ENCODE measurements at places on chromosomes 3 and 15.

DNA sequence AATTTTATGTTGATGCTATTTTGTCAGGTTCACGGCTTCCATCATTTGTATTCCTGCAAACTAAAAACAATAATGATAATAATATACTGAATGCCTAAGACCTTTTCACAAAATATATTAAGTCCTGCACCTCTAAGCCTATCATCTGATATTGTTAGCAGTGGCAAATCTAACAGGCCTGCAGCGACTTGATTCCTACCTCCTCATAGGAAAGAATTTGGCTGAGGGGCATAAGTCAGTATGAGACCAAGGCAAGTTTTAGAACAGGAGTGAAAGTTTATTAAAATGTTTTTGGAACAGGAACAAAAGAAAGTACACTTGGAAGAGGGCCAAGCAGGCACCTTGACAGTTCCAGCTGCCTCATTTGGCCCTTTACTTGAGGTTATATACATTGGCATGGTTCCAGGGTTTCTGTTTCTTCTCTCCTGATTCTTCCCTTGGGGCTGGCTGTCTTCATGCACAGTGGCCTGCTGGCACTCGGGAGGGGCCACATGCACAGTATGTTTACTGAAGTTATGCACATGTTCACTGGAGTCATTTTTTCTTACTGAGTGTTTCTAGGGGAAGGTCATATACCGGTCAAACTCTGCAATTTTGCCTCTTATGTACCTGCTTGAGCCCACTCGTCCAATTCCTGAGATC is 418.1 kb downstream of the EPHA6 start:
- DNase-seq = no peak

DNA sequence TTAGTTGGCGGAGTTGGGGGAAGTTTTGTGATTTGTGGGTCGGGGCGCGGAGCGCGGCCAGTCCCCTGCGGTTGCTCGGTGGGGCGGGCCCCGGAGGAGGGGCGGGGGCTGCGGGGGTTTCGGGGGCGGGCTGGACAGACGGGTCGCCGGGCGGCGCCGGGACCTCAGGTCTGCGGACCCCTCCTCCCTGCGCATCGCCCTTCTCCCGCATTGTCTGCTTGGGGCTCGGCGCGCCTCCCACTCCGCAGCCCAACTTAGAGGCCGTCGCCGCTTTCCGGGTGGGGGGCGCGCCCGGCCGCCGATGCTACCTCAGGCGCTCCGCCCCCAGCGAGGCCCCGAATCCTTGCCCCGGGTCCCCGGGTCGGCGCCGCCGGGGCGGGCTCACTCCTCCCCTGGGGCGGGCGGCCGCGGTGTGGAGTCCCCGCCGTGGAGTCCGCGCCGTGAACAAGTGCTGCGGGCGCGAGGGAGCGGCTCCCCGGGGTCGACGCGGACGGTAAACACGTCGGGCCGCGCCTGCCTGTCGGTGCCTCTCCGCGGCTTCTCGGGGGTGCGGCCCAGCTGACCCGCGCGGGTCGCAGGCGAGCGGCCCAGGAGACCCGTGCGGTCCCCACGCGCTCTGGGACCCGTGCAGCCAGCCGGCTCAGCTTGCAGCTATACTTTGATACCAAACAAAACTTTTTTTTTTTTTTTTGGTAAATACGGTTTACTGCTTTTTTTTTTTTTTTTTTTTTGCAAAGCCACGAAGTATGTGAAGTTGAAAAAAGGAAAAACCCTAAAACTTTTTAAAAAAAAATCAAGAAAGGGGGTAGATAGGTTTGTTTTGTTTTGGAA is 624 bp downstream of the AKAP13 start:
- peak; percentile 59 for DNase-seq

GRCh38 chr3:148924562-148924961 is 59.5 kb downstream of the CPA3 start:
- DNase-seq = no peak

GRCh38 chr15:41990691-41991090 is 18.3 kb upstream of the EHD4 start:
- no peak for DNase-seq

DNA sequence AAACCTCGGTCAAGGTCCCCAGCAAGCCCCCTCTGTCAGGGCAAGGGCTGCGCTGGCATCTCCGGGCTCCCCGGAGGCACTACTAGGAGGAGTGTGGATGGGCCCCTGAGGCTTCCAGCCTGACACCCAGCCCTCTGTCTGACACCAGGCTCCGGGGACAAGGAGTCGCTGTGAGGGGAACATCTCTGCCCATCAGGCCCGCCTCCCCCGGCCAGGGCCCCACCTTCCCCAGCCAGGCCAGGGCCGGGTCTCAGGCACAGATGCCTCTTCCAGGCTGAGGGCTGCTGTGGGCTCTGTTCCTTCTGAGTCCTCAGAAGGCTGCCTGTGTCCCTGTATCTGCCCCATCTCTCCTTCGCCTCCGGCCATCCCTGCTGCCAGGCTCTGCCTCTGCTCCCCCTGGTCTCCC is 15.8 kb downstream of the CSPG4 start:
- DNase-seq = peak; percentile 69

DNA sequence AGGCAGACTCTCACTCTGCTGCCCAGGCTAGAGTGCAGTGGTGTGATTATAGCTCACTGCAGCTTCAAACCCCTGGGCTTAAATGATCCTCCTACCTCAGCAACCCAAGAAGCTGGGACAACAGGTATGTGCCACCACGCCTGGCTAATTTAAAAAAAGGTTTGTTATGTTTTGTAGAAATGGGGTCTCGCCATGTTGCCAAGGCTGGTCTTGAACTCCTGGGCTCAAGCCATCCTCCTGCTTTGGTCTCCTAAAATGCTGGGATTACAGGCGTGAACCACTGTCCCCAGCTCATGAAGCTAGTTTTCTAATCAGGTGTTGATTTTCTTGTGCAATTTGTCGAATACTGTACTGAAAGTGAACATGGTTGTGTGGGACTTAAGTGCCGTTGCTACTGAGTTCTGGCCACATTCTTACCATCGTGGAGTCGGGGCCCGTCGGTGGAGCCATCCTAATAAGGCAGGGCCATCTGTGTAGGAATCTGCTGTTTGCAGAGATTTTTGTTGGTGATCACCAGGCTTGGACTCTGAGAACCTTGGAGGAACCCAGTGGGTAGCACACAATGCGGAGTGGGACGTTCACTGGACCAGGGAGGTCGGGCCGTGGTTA is 193.2 kb downstream of the GOLGA6L6 start:
- no peak for DNase-seq

GRCh38 chr15:101048581-101049030 is 129.4 kb downstream of the LRRK1 start:
- no peak for DNase-seq

All from upper lobe of left lung (tissue), 6 donors.